Colonic mucosa (tissue), 4 donors: ENCODE measurements at places on chromosomes 7 and 10.
A peak's percentile ranks its signal among the peaks of the same experiment; 100 is the strongest.

DNA sequence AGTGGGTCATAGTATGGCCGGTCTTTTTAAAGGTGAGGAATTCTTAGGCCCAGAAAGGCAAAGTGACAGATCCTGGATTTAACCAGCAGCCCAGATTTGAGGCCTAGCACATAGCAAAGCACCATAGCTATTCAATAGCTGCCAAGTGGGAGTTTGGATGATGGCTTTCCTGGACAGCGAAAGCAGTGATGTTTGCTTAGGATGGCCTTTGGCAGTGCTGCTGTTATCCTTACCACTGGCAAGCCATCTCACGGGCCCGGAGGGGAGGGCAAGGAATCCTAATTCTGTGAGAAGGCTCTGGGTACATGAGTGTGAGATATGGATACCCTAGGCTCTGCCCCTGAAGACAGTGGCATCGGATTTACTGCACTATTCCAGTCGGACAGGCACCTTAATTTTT is 50.4 kb downstream of the TCF7L2 start:
- DNase-seq: no peak

GRCh38 chr7:46848944-46849343 is 733.0 kb downstream of the TNS3 start:
- DNase-seq: no peak

GRCh38 chr7:87148332-87148955 is 3.8 kb upstream of the DMTF1 start:
- no peak for DNase-seq

DNA sequence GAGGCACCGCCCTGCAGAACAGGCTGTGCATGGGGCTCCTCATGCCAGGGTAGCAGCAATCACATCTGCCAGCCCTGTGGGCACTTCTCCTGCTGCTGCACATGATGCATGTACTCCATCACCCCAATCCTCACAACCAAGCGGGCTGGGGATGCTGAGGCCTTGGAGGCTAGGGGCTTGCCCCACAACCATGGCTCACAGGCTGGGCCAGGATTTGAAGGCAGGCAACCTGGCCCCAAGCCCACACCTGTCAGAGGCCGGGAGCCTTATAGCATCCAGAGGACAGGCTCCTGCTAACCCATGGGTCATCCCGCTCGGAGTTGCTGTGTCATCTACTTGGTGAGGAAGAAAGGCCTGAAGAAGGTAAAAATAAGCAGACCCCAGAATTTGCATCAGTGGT is 2.2 kb downstream of the POLM start:
- DNase-seq: no peak

DNA sequence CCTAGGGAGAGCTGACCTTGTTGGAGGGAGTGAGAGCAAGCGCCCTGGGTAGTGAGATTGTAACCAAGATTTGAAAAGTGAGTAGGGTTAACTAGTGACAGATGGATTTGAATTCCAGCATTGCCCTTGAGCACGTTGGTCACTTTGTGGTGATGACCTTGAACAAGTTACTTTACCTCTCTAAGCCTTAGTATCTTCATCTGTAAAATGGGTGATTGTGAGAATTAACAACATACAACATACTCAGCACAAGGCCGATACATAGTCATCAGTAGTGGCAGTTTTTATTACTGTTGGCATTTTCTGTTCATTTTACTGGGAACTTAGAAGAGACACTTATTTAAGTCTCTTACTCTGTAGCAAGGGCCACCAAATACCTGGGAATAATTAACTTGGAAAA is 25.5 kb downstream of the SNX10 start:
- no peak for DNase-seq

DNA sequence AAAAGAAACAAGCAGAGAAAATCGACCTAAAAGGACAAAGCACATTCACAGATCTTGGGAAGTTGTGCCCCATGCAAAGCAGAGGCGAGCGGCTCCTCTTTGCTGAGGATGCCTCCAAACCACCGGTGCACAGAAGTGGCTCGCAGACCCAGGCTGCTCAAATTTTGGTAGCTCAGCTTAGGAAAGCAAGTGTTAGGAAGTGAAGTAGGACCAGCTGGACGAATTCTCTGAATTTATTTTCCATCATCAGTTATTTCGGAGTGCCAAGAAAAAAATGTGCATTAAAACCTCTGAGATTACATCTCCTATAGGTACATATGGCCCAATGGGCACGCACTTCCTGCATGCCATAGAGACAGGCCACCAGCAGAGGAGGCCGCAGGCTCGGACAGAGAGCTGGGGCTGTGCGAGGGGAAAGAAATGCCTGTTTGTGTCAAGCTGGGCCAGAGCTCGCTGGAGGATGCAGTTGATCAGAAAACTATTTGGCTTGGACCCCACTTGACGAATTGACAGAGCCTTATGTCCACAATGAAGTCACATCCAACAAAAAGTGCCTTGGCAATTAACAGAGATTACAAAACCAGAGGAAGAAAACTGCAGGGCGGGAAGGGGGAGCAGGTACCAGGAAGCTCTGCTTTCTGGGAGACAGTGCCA is 122.3 kb upstream of the LYZL2 start:
- DNase-seq: peak; percentile 56

DNA sequence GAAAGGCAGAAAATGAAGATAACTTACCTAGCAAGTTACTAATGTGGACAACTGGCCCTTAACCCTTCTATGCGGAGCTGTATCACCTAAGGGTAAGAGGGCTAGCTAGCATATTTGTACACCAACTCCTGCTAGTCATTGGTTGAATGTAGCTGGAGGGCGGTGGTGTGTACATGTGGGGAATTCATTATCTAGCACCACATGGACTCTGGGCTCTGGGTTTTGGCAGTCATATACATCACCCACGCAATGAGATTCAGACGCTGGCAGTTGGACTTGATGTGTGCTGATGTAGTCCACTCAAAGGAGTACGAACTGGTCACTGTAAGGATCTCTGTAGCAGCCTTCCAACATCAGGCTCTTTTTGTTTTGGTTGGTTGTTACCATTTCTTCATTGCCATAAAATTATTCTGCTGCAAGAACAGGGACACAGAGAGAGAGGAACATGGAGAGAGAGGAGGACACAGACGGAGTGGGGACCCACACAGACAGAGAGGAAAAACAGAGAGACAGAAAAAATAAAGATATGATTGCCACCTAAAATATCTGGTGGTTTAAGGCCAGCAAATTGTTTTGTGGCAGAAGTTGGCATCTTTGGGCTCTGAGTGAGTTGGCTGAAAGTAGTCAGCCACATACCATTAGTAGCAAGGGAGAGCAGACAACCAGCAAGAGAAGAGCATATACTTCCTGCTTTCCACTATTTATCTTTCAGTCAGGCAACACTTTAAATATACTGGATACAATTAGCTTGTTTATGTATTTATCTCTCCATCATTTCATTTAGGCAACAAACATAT is 76.7 kb upstream of the MTPN start:
- no peak for DNase-seq
